ENCODE measurements at places on chromosomes 5 and 9.
A peak's percentile ranks its signal among the peaks of the same experiment; 100 is the strongest.

GRCh38 chr9:124163760-124164255 is 93.9 kb upstream of the NEK6 start:
- DNase-seq = no peak

DNA sequence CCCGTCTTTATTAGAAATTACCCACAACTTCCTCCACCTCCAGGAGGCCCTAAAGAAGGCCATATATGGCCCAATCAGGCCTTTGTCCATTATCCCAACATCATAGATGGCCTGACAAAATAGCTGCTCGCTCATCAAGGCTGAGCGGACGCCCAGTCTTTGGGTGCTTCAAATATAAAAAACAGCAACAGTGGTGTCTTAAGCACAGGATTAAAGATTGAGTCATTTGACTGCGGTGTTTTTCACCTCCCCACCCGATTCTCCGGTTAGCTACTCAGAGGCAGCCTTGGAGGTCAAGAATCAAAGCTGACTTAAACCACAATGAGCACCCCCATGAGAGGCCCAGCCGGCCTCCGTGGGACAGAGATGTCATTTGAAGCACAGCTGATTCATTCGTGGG is 18.8 kb downstream of the S1PR3 start:
- DNase-seq = no peak

DNA sequence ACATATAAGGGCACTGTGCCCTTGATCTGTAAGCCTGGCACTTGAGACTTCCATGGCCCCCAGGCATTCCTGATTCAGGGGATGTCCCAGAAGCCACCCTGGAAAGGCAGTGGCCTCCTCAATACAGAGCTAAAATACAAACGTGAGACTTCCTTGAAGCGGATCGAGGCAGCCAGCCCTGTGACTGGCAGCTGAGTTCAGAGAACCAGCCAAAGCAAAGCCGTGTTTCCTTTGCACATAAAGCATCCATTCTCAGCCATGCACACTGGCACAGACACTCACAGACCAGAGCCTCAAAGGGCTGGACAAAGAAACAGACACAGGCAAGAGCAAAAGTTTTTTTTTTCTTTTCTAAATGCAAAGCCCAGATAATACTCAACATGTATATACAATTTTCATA is 18.8 kb upstream of the CPEB4 start:
- no peak for DNase-seq

- DNase-seq = no peak
Observed at GRCh38 chr5:107322936-107323335, 347.8 kb downstream of the EFNA5 start.

GRCh38 chr5:135208903-135209721 is 175.1 kb upstream of the PITX1 start:
- peak; percentile 93 for DNase-seq

- peak; percentile 66 for DNase-seq
Observed at GRCh38 chr5:124839371-124839998, 93.0 kb upstream of the ZNF608 start.

DNA sequence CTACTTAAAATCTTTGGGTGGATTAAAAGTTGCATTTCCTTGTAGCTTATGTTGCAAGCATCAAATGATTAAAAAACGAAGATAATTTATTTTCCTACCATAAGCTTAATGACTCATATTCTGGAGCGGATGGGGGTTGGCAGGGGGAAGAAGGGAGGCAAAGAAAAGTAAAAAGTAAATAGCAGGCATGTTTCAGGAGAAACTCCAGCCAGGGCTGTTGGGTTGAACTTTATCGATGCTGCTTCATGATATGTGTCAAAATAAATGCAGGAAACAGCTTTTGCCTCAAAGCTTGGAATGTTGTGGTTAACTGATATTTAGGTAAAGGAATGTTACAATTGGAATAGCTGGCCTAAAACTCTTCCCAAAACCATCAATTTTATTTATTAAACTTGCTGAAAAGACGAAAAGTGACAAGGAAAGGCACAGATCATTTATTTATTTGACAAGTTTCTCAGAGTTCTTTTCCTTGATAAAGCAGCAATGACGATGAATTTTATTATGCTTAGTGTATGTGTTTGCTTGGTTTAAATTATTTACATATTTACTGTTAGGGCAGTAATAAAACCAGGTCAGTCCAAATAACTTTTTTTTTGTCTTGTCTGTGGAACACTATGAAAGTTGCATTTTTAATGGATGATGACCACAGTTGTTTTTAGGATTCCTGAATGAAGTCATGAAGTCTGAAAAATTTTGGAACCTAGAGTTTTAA is 177.9 kb downstream of the PCSK1 start:
- peak; percentile 84 for DNase-seq

DNA sequence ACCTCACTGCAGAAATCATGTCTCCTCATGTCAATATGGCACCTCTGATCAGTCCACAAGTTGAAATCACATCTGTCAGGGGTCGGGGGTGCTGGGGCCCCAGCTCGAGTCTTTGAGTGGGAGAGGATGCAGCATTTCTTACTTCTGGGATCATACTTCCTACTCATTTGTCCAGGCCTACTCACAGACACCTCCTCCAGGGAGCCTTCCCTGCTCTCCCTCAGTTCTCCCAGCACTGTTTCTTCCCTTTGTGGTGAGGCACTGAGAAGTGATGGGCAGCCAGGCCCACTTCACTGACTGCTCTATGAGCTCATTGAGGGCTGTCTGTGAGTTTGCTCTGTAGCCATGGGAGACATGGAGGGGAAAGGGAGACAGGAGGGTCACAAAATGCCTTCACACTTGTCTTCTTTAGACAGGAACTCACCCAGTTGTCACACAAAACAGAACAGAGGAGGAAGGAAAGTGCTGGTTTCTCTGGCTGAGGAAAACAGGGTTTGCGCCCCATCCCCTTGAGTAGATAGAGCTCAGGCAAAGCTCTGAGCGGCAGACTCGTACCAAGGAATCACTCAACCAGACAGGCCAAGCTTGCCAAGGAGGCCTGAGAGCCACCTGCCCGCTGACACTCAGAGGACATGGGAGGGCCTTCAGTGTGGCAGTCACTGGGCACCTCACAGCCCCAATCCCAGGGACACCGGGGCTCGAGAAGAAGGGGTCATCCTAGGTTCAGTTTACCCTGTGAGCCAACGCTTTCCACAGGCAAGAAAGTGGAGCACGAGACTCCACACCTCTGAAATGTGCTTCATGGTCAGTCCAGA is 152.9 kb downstream of the GABBR2 start:
- DNase-seq = no peak

All from choroid plexus epithelial cell (primary cell).